ENCODE measurements at places on chromosomes 3 and 15.

GRCh38 chr15:89321521-89322410 lies 12.9 kb downstream of the POLG start:
- no peak for DNase-seq

DNA sequence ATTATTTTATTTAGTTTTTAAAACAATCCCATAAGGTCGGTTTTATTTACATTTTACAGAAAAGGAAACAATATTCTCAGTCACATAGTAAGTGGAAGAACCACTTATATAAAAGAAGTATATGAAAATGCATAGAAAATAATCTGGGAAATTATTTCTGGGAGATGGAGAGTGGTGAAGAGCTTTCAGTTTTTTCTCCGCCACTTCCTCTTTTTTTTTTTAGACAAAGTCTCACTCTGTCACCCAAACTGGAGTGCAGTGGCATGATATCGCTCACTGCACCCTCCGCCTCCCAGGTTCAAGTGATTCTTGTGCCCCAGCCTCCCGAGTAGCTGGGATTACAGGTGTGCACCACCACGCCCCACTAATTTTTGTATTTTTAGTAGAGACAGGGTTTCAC lies 21.2 kb downstream of the RAD51 start:
- DNase-seq, result no peak

GRCh38 chr3:127492426-127492825 lies 98.1 kb downstream of the TPRA1 start:
- DNase-seq, result no peak

DNA sequence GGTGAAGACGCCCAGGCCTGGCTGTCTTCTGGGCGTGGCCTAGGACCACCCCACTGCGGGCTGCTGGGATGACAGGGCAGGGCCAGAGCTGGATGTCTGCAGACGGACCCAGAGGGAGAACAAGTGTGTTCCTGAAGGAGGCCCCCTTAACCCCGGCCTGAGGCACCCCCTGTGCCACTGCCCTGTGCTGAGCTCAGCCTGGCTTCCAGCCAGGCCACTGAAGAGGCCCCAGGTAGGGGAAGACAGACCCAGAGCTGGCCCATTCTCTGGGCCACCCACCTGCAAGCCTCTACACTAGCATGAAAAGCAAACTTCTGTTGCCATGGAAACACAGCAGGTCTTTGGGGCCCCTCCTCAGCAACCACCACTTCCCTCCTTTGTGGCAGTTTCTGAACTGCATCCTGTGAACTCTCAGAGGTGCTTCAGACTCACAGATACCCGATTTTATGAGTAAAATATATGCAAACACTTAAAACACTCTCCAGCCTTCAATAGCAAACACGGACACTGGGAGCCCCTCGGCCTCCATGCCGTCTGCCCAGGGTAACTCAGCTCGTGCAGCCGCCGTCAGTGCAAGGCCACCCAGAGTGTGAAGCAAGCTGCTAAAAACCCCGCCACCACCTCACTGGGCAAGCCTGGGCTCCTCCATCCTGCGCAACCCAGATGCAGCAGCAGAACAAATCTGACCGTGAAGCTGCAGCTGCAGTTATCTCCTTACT lies 42.5 kb downstream of the CMTM6 start:
- DNase-seq, result no peak

DNA sequence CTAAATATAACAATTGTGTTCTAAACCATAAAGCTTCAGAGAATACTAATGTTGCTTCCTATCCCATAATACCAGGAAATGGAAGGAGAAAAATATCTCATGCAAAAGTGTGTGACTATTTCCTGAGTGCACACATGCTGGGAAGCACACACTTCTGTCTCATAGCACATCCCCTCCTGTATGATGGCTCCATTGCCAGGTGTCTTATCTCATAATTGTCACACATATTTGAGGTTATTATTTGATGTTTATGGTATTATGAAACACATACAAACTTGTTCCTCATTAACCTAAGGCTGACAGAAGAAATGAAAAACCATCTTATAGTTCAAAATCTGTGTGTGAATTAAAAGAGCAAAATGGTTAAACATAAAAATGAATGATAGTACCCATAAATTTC lies 65.4 kb downstream of the SERP1 start:
- DNase-seq, result no peak

GRCh38 chr3:65604863-65605526 lies 433.7 kb downstream of the MAGI1 start:
- DNase-seq, result no peak

DNA sequence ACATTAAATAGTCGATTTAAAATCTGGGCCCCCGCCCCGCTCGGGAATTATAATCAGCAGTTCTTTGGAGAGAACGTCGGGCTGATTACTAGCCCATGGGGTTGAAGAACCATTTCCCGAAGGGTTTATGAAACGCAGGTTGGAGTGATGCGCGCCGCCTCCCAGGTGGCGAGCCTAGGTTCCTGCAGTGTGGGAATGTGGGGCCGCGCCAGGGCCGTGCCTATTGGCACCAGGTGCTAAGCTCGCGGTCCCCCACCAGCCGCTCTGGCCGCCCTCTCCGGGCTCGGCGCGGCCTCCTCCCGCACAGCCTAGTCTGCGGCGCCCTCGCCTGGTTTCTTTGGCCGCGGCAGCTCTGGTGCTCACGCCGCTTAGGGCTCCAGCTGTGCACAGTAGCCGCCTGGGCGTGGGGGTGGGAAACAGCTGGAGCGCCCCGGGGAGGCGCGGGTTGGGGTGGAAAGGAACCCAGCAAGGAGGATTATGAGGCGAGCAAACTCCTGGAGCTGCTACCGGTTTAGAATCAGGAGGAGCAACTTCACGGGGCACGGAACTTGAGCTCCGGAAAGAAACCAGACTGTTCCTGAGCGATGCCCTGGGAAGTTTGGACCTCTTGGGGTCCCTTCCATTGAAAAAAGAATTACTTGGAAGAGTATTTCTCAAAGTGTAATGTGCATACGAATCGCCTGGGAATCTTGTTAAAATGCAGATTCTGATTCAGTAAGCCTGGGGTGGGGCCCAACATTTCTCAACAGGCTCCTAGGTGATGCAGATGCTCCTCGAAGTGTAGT lies 5.6 kb upstream of the MECOM start:
- no peak for DNase-seq

DNA sequence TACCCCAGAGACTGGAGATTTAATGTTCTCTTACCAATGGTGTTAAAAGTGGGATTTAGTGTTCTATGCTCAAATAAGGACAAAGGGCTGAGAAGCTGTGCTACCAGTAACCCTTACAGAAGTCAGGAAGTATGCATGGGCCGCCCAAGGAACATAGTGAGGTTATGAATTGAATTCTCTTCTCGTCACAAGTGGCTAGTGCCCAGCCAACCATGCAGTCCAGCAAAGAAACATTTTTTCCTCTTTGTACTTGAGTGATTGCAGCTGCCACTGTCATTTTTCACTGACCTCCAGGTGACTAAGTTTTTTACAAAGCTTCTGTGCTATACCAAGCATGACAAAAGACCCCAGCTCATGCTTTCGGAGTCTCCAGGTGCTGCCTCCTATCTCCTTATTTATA lies 110.6 kb upstream of the DCBLD2 start:
- no peak for DNase-seq

- no peak for DNase-seq
Measured at GRCh38 chr3:59737241-59737640, 687.4 kb upstream of the CFAP20DC start.

DNA sequence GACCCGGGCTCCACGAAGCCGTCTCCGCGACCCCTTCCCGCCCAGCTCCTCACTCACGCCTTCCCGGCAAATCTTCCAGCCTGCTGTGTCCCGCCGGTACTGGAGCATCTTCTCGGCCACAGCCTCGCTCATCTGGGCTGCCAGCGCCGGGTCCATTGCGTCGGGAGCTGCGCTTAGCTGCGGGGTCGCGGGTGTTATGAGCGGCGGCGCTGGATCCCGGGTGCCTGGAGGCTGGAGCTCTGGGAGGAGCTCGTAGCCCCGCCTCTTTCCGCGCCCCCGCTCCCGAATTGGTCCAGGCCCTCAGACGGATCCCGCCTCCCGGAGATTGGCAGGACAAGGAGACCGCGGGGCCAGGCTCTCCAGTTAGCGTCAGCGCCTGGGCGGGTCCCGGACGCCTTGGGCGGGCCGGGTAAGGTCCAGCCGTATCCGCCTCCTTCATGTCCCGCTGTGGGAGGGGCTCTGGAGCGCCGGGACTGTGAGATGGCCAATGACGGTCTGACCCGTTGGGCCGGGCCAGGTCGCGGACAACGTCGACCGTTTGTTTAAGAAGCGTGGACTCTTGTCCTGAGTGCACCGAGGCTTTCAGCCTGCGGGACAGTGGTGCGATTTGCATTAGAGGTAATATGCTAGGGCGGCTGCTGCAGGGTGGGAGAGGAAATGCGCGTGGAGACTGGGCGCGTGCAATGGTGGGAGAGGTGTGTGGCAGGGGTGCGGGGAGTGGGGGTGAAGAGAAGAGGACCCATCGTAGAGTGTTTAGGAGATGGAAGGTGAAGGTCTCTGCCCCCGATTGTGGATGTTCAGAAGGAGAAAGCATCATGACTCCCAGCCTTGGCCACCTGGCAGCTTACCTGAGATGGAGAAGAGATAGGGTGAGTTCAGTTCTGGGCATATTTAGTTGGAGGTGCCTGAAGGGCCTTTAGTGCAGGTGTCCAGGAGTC lies at the start of gene STARD5:
Gene STARD5 (minus strand): TSS at position 198 of the 938 bp plus-strand sequence. CDS start 42 bp downstream, at position 156.
- DNase-seq, result peak; percentile 92
